ENCODE measurements at places on chromosomes 6 and 20.

GRCh38 chr6:137776256-137776655 is 90.8 kb upstream of the TNFAIP3 start:
- DNase-seq, result no peak

GRCh38 chr6:8628063-8628462 is 192.7 kb upstream of the SLC35B3 start:
- no peak for DNase-seq

DNA sequence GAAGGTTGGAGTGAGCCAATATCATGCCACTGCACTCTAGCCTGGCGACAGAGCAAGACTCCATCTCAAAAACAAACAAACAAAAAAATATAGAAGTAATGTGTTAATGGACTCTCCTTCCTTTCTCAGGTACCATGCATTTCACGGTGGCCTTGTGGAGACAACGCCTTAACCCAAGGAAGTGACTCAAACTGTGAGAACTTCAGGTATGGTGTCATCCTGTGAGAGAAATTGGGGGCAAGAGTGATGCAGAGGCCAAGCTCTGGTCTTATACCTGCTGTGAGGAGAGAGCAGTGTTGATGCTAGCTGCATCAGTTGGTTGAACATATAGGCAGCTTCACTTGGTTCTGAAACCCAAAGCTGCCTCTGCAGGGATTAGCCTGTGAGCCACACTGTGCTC is 6.2 kb downstream of the ITCH start:
- no peak for DNase-seq

- no peak for DNase-seq
Measured at GRCh38 chr20:33910056-33910455, 83.7 kb upstream of the RALY start.

- DNase-seq, result no peak
Measured at GRCh38 chr6:49668083-49668511, 31.5 kb upstream of the RHAG start.

DNA sequence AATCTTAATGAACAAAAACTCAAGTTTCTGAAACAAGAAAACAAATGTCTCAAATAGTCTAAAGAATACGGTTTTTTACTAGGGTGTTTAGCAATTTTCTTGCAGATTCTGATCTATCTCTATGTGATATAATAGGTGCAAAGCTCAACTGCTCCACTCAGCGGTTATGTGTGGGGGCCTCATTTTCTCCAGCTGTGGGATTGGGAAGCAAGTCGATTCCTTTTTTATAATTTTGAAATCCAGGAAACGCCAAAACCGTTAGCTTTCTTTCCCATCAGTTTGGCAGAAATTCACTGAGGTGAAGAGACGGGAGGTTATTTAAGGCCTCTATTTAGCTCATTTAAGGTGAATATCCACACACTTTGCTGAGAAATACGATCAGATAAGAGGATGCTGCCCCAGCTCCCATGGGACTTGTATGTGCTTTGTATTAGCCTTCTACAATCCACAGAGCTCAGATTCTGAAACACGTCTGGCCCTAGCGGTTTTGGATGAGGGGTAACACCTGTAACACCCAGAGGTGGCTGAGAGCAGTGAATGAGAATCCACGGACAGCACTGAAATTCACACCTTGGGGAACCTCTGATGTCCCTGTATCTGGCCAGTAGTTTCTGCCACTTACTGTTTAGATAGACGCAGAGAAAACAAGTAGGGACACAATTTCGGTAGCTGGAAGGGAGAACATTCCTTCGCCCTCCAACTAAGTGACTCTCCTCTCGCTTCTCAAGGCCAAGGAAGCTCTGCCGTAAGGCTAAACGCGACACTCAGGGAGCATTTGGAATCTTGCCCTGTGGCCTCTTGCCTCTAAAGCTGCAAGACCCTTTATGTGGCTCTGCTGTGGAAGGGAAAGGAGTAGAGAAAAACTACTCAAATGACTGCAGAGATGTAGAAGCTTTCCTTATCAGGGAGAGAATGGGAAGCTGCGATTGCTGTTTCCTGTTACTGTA is 6.5 kb upstream of the BCAS4 start:
- DNase-seq, result no peak

- no peak for DNase-seq
Measured at GRCh38 chr6:140441256-140441655, 1066.8 kb upstream of the CITED2 start.

- DNase-seq, result no peak
Measured at GRCh38 chr6:135540207-135540840, 42.8 kb upstream of the AHI1 start.

All from stimulated activated CD4-positive, alpha-beta T cell treated with anti-CD3 and anti-CD28 coated beads, TNF-alpha, amount 100 ng/mL, for 24 hours (primary cell).